GM12891 (cell line): ENCODE measurements at places on chromosomes 6 and 20.

DNA sequence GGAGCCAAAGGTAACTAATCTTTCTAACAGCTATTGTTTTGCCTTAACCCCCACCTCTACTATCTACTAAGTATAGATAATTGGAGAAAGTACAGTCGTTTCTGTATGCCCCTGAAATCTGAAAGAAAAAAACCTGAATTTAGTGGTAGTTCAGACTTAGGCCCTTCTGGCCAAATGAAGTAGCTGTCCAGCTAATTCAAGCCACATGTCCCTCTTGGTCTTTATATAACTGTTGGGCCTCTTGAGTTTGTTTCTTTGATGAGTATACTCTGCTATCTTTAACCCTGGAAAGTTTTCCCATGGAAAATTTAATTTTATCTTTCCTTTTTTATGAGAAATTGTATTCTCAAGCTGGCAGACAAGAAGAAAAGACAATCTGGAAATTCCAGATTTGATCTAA, 73.0 kb upstream of the FAM8A1 start:
- no peak for DNase-seq

DNA sequence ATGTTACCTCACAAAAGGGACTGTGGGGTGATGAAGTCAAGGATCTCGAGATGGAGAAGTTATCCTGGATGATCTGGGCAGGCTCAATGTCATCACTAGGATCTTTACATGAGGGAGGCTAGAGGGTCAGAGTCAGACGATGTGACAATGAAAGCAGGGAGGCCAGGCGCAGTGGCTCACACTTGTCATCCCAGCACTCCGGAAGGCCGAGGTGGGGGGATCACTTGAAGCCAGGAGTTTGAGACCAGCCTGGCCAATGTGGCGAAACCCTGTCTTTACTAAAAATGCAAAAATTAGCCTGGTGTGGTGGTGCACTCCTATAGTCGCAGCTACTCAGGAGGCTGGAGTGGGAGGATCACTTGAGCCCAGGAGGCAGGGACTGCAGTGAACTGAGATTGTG, 68.8 kb downstream of the TTLL2 start:
- no peak for DNase-seq

DNA sequence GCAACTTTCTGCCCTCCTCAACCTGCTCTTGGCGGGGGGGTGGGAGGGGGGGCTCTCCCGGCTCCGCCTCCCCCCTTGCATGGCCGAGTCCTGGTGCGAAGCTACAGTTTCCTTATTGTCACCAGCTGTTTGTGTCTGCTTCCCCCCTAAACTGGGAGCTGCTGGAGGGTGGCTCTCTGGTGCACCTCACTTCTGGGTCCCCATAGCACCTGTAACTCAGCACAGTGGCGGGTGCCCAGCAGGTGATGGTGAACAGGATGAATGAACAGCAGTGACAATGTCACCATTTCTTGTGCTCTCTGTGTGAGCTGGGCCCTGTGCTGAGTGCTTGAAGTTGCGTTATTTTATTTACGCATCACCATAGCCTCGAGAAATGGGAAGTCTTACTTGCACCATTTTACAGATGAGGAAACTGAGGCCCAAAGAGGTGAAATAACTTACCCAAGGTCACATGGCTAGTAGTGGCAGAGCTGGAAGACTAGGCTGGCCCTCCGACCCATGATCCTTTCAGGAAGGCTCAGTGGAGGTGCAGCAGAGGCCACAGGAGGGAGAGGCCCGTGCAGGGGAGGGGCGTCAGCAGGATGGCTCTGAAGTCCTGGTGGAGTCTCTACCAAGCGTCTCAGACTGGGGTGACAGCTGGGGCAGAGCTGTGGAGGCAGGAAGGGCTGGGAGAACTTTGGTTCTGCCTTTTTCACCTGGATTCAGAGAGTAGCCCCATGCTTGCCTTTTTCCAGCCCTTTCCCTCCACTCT, 41.8 kb downstream of the SRC start:
- DNase-seq: no peak

GRCh38 chr20:2709205-2709981, 16.8 kb downstream of the EBF4 start:
- DNase-seq: no peak
